ENCODE measurements at places on chromosomes 6 and 20. TPM values are rescaled to one million over a fixed set of nuclear protein-coding genes. Genes with fewer than 3 reads are reported as not detected.

MBOAT1 gene
- 5.4 TPM for polyA plus RNA-seq

SLC44A4 gene
- polyA plus RNA-seq: not detected

OR2H1 gene
- not detected for polyA plus RNA-seq

ARMH2 gene
- 0.43 TPM for polyA plus RNA-seq

C20orf204 gene
- polyA plus RNA-seq: 0.39 TPM

C4B gene
- 4.7 TPM for polyA plus RNA-seq

LST1 gene
- polyA plus RNA-seq: 30.5 TPM

CDH4 gene
- not detected for polyA plus RNA-seq

NOX3 gene
- not detected for polyA plus RNA-seq

MICAL1 gene
- polyA plus RNA-seq: 400 TPM

CFB gene
- polyA plus RNA-seq: not detected

RCAN2 gene
- polyA plus RNA-seq: not detected

HAO1 gene
- not detected for polyA plus RNA-seq

GPR6 gene
- not detected for polyA plus RNA-seq

BFSP1 gene
- not detected for polyA plus RNA-seq

FRK gene
- 0.01 TPM for polyA plus RNA-seq

BACH2 gene
- polyA plus RNA-seq: 41.1 TPM

PBOV1 gene
- not detected for polyA plus RNA-seq

MYLK2 gene
- not detected for polyA plus RNA-seq

SPATS1 gene
- polyA plus RNA-seq: not detected

POM121L2 gene
- not detected for polyA plus RNA-seq

EYA2 gene
- polyA plus RNA-seq: 2.8 TPM

ENPP5 gene
- polyA plus RNA-seq: 0.13 TPM

LKAAEAR1 gene
- polyA plus RNA-seq: not detected

CALHM5 gene
- polyA plus RNA-seq: not detected

PRKN gene
- 1.6 TPM for polyA plus RNA-seq

ULBP2 gene
- 0.31 TPM for polyA plus RNA-seq

FOXA2 gene
- polyA plus RNA-seq: not detected

RWDD1 gene
- 26.7 TPM for polyA plus RNA-seq

CD93 gene
- 0.81 TPM for polyA plus RNA-seq

OPRL1 gene
- 3.1 TPM for polyA plus RNA-seq

HS3ST5 gene
- not detected for polyA plus RNA-seq

MOG gene
- not detected for polyA plus RNA-seq

GPX5 gene
- not detected for polyA plus RNA-seq

LZTS3 gene
- polyA plus RNA-seq: 12.7 TPM

CNR1 gene
- polyA plus RNA-seq: 4.8 TPM

RIMS1 gene
- not detected for polyA plus RNA-seq

All from B cell (primary cell).